Umbilical cord (tissue), 2 donors: ENCODE measurements at places on chromosomes 5 and 9. TPM values are rescaled to one million over a fixed set of nuclear protein-coding genes. Genes with fewer than 3 reads are reported as not detected.

The RECK gene
- 12.0 TPM for total RNA-seq

The FCN2 gene
- not detected for total RNA-seq

The MYOT gene
- total RNA-seq: not detected

The FBLL1 gene
- total RNA-seq: 1.9 TPM

The TCF7 gene
- total RNA-seq: 0.96 TPM

The CSF1R gene
- 48.9 TPM for total RNA-seq

The UBAC1 gene
- total RNA-seq: 29.1 TPM

The SPINK4 gene
- total RNA-seq: not detected

The CCDC192 gene
- not detected for total RNA-seq

The PCDHAC1 gene
- 2.9 TPM for total RNA-seq

The ADAMTS13 gene
- 2.2 TPM for total RNA-seq

The FXN gene
- 8.2 TPM for total RNA-seq

The PDGFRB gene
- total RNA-seq: 223 TPM

The GGTA1 gene
- total RNA-seq: 12.0 TPM

The FGFR4 gene
- total RNA-seq: 1.4 TPM

The PCDH1 gene
- total RNA-seq: 9.9 TPM

The SLCO6A1 gene
- 2.9 TPM for total RNA-seq

The PKD2L2 gene
- 2.4 TPM for total RNA-seq

The STC2 gene
- total RNA-seq: 34.2 TPM

The ASTN2 gene
- total RNA-seq: 7.0 TPM

The NSG2 gene
- total RNA-seq: not detected

The IL3 gene
- not detected for total RNA-seq

The CCDC180 gene
- 13.0 TPM for total RNA-seq

The TAF11L10 gene
- total RNA-seq: 16.4 TPM

The ARL15 gene
- total RNA-seq: 20.2 TPM

The ANKRD18A gene
- 1.4 TPM for total RNA-seq

The ASB6 gene
- 1.7 TPM for total RNA-seq

The TAF11L5 gene
- total RNA-seq: 16.4 TPM

The CHD1 gene
- 98.0 TPM for total RNA-seq

The LHX2 gene
- not detected for total RNA-seq

The GKAP1 gene
- 12.0 TPM for total RNA-seq

The TAF1L gene
- 4.3 TPM for total RNA-seq

The TRPM6 gene
- total RNA-seq: 1.4 TPM

The SLC6A19 gene
- total RNA-seq: 0.48 TPM
